ENCODE measurements at places on chromosomes 4 and X.

- no peak for DNase-seq
Observed at GRCh38 chr4:60581919-60582536, 618.1 kb upstream of the ADGRL3 start.

DNA sequence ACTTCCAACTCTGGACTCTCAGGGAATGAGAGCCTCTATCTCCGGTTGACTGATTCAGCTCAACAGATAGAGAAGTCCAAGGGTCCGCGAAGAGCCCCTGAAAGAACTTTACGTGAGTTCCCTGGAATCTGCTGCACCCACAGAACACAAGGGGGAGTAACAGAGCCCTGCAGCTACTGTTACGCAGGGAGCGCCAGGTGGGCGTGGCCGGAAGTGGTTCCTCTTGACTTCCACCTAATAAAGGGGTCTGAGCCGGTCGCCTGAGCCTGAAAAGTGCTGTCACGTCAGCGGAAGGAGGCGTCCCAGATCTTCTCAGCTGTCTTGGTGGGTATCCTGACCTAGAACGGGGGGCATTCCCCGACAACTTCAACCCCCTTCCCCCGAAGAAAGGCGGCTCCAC lies at the start of gene MAGEB6:
TSS of gene MAGEB6 (plus strand) at position 237 of the 400 bp plus-strand sequence. CDS start 1,407 bp downstream, outside the sequence.
- DNase-seq = no peak

GRCh38 chr4:105197777-105198176 lies 51.1 kb downstream of the TET2 start:
- DNase-seq = peak; percentile 26

DNA sequence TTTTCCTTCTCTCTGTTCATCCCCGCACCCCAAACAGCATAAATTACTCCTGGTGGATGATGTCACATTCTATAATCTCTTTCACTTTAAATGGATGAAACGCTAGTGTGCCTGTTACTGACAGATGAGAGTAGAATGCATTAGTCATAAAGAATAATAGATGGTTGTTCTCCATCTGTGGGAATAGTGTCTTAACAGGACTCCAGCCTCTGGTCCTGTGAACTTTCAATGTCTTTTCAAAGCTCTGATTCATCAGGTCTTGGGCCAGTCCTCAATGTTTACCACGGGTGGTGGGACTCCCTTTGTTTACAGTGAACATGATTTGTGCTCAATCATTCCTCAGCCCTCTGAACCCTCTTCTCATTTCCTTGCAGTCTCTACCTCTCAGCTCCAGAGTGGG lies 182.6 kb downstream of the GABRB1 start:
- peak; percentile 92 for DNase-seq

- no peak for DNase-seq
Observed at GRCh38 chrX:49930039-49930438, 7.6 kb downstream of the CLCN5 start.
